ENCODE measurements at places on chromosomes 3 and 15. TPM values are rescaled to one million over a fixed set of nuclear protein-coding genes. Genes with fewer than 3 reads are reported as not detected.

Gene GOLGA8T
- 0.61 TPM for total RNA-seq

Gene GCSAM
- 0.29 TPM for total RNA-seq

Gene LNP1
- total RNA-seq = 1.2 TPM

Gene OR5H1
- not detected for total RNA-seq

Gene GALNT15
- 10.2 TPM for total RNA-seq

Gene CDHR4
- total RNA-seq = 0.44 TPM

Gene SPSB4
- not detected for total RNA-seq

Gene PARP3
- total RNA-seq = 25.5 TPM

Gene TRH
- total RNA-seq = not detected

Gene DUOXA2
- total RNA-seq = not detected

Gene GREM1
- total RNA-seq = not detected

Gene MOBP
- 0.21 TPM for total RNA-seq

Gene CCR9
- total RNA-seq = not detected

Gene HYAL1
- total RNA-seq = 0.42 TPM

DNA sequence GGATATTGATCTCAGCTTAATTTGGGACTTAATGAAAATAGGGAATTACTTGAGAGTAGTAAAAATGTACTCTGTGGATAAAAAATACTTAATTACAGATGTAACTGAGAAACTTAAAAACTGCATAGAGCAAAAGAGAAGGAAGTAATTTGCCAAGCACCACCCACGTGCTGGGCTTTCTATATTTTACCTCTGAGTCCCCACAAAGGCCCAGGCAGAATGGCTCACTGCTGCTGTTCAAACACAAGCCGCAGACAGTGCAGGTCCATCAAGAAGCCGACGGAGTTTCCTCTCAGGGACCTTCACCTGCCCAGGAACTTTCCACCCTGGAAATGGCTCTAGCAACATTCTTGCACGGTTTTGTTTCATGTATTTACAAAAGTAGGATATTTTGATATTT is 77.2 kb upstream of the TRPM1 start:
- no peak for DNase-seq

DNA sequence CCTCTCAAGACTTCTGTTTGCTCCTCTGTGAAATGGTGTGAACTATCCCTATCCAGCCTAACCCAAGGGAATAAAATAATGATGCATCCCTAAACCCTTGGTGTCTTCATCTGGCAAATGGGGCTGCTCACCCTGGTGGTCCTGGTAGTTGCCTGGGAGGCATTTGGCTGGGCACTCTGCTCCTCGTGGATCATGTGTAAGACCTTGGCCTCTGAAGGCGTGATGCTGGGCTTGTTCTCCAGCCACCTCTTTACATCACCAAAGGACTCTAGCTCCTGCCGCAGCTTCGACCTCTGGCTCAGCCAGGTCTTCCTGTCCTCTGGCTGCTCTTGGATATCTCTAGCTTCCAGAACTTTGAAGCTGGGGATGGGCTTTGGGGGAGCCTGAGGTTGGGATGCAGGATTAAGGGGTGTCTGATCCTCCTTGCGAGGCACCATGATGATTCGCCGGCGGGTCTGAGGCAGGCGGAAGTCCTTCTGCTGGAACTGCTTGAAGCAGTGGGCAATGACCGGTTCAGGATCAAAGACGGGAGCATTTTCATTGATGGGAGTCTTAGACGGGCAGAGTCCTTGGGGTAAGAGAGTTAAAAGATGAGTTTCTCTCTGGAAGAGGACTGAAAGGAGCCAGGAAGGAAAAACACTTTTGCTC is 7.1 kb downstream of the EFCAB12 start:
- no peak for DNase-seq

DNA sequence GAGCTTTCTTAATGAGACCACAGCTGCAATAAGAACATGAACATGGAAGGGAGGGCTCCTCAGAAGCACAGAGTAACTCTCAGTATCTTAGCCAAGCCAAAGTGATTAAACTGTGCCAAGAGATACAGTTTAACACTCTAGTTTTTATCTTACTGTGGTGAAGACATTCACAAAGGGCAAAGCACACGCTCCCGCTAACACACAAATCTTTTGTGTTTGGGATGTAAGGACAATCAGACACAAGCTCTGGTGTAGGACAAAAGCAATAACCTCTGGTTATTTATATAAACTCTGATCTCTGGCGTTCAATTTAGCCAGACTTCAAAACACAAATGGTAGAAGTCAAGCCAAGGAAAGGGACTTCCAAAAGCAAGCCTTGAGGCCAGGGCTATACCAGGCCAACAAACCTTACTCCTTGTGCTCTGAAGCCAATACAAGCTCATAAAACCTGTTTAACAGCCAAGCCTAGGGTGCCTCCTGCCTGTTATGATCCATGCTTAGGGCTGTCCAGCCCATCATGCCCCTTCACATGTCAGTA is 27.8 kb downstream of the DPH3 start:
- no peak for DNase-seq

DNA sequence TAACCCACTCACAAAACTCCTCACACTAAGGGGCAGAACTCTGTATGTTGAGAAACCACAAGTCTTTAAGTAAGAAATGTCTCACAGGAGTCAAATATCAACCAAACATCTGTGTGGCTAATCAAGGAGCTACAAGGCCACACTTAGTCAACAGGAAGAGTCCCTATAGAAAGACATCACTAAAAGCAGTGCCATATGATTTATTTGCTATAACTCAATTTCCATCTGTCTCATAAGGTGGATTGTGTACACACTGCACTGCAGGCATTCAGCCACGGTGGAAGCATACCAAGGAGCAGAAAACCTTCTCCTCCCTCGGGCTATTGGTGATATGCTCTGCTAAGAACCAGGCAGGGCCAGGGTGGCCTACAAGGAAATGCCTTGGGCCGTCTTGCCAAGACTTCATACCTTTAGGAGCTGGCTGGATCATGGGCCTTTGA is 197.6 kb upstream of the CFAP20DC start:
- no peak for DNase-seq

- no peak for DNase-seq
These were observed 123.7 kb downstream of the THSD4 start for GRCh38 chr15:71238926-71239325.

- no peak for DNase-seq
These were observed 10.6 kb downstream of the FBN1 start for GRCh38 chr15:48634893-48635292.

- DNase-seq = peak; percentile 97
These were observed 39.9 kb upstream of the MB21D2 start for GRCh38 chr3:192957441-192958021.

DNA sequence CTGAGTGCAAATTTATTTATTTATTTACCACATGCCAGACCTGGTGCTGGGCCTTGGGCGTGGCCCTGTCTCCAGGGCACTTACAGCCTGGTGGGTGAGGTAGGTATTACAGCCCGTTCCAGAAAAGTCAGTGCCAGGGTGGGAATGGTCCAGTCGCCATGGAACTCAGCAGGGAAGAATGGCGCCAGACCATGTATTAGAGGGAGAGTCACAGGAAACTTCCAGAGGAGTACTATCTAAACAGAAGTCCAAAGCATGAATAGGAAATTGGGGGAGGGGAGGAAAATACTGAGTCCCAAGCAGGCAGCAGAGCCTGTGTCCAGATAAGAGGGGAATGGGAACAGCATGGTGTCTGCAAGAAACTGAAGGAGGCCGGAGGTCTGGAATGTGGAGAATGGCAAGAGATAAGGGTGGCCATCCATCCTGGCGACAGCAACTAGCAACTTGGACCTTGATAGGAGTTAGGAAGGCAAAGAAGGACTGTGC is 27.0 kb downstream of the SH3BP5 start:
- DNase-seq = no peak

- no peak for DNase-seq
These were observed 271.5 kb downstream of the EFHB start for GRCh38 chr3:19662486-19662885.

DNA sequence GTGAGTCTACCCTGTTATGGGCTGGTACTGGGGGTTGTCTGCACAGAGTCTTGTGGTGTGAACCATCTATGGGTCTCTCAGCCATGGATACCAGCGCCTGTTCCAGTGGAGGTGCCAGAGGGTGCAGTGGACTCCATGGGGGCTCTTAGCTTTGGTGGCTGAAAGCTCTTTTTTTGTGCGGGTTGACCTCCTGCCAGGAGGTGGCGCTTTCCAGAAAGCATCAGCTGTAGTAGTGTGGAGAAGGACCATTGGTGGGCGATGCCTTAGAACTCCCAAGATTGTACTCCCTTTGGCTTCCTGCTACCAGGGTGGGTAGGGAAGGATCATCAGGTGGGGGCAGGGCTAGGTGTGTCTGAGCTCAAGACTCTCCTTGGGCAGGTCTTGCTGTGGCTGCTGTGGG is 602.6 kb downstream of the RSL24D1 start:
- no peak for DNase-seq

- no peak for DNase-seq
These were observed 1184.6 kb upstream of the EPHA6 start for GRCh38 chr3:95629802-95630201.

DNA sequence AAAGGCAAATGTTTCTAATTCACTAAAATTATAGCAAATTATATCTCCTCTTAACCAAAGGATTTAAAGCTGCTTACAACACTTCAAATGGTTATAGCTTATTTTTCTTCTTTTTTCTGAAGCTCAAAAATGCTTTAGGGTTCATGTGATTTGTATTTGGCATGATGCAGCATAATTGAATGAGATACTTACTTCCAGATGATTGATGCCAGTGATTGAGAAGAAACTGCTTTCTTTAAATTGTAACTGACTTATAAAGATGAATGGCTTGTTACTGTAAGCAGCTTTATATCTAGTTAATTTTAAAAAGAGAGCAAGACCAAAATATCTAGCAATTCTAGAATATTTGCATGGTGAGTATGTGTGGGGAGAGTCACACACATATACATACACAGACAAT is 270.7 kb upstream of the THRB start:
- no peak for DNase-seq

GRCh38 chr15:101269479-101270223 is 7.6 kb downstream of the SELENOS start:
- DNase-seq = peak; percentile 29

- DNase-seq = no peak
These were observed 11.0 kb downstream of the PRKCD start for GRCh38 chr3:53171827-53172505.

DNA sequence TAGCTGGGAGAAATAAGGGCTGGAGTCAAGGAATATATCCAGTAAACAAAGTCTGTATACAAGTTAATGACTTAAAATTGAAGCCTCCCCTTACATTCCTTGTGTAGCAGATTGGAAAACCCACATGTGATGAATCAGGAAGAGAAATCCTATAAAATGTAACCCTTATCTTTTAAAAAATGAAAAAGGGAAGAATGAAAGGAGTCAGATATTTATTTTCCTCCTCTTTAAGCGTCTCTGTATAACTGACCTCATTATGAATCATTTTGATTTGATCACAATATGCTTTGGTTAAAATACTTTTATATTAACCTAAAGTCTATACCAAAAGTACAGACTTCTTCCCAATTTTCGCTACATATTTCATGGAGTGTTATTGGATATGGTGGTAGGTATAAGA is 316.3 kb upstream of the STAC start:
- DNase-seq = no peak

DNA sequence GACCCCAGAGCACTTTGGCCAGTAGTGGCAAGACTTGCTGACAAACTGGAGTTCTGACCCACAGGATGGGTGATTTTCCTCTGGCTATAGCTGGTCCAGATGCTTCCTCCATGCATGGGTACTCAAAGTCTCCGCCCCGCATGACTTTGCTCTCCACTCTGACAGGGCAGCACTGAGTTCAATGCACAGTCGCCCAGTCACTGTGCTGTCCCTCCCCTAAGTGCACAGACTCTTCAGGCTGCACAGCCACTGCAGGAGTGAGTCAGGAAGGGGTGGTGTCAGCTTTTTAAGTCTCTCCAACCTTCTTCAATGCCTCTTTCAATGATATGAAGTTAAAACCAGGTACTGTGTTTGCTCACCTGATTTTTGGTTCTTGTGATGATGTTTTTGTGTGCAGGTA is 17.8 kb downstream of the TEX9 start:
- DNase-seq = no peak

DNA sequence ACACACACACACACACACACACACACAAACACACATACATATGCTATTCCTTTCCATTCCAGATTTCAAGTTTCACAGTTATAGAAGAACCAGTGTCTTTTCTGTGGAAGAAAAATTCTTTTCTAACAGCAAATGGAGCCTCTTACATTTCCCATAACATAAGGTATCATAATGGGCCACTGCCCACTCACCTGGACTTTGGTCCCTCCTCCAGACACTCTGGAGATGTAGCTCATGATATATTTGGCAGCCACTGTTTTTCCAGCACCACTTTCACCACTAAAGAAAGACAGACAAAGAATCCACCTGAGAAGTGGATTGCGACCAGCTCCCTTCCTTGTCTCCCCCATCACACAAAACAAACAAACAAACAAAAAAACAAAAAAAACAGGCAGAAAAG is 29.8 kb downstream of the LDHAL6B start:
- no peak for DNase-seq

GRCh38 chr15:58243070-58243469 is 104.9 kb downstream of the AQP9 start:
- no peak for DNase-seq

GRCh38 chr3:143850877-143851276 is 2.6 kb upstream of the SLC9A9 start:
- peak; percentile 51 for DNase-seq

DNA sequence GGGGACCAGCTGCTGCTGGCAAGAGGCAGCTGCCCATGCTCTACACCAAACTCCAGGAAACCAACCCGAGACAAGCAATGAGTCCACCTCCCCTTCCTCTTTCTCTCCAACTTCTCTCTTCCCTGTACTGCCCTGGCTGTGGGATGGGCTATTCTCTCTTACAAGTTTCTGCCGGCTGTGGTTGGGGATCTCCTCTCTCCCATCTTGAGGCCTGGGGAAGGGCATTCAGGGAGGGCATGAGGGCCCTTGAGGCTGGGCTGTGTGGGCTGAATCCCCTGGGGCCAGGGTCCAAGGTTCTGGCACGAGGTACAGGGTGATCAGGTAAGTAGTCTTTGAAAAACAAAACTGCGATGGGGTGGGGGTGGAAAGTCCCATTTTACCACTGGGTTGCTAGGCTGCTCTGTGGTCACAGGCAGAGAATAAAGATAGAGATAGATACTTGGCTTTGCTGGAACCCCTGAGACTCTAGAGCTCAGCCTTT is 32.3 kb upstream of the CTSH start:
- DNase-seq = no peak

- DNase-seq = no peak
These were observed 25.8 kb upstream of the ADPGK start for GRCh38 chr15:72809329-72809728.

DNA sequence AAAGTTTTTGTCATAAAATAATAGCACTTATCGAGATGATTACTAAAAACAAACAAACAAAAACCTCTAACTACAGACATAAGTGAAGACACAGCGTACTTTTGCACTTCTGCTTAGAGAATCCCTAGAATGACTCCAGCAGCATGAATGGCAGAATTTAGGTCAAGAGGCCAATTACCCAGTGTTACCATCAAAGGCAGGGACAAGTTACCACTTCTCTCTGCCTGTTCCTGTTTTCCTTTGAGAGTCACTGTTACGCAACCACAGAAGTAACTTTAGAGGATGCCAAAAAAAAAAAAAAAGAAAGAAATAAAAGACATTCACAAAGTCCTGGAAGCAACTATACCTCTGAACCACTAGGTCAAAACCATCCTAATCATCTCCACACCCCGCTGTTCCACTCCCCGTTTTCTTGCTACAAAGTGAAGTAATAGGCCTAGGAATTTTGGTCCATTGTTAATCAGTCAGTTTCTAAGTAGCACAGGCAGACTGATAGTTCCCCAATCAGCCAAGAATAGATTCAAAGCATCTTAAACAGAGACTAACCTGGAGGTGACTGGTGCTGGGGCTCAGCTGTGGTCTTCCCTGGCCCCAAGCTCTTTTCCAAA is 41.9 kb downstream of the FMN1 start:
- DNase-seq = peak; percentile 55
